ENCODE measurements at places on chromosomes 7 and 10.

DNA sequence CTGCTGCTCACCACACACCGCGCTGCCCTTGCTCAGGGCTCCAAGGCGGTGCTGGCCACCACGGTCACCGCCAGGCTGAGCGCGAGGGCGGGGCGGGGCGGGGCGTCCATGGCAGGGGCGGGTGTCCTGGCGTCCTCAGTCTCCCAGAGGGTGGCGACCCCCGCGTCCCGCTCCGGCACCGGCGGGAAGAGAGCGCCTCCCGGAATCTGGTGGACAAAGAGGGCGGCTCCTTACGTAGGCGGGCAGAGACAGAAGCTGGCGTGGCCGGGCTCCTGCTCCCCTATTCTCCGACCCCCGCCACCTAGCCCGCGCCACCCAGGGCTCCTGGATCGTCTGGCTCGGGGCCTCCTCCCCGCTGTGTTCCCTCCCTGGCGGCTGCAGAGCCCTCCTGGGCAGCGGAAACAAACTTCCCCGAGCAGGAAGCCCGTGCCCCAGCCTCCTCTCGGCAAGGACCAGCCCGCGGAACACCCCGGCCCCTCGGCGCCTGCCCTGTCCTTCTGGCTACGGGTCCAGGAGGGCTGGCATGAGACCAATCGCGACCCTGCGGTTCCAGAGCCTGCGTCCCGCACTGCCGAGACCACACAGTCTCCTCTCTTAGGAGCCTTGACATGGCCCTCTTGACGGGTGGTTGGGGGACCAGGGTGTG, 133.8 kb upstream of the ZNF92 start:
- peak; percentile 32 for ATAC-seq

DNA sequence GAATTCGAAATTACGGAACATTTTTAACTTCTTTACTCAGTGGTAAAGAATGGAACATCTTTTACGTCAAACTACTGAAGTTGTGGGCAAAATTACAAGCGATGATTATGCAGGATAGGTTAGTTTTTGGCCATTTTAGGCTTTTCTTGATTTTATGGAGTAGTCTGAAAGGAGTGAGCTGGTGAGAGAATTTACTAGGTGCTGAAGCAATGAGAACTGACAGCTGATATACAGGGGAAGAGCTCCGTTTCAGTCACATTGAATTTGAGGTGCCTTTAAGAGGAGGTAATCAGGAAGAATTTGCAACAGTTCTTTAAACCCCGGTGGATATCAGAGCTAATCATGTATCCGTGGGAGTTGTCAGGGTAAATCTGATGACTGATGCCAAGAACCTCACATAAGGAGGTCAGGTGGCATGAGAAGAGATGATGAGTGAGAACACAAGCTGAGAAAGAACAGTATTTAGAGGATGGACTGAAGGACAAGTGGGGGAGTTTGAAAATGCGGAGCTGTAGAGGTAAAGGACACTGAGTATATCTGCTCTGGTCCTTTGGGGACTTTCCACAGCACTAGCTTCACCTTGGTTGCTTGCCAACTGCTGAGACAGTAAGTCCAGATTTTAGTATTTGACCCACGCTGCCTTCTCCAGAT, 104.3 kb downstream of the AHR start:
- no peak for ATAC-seq

DNA sequence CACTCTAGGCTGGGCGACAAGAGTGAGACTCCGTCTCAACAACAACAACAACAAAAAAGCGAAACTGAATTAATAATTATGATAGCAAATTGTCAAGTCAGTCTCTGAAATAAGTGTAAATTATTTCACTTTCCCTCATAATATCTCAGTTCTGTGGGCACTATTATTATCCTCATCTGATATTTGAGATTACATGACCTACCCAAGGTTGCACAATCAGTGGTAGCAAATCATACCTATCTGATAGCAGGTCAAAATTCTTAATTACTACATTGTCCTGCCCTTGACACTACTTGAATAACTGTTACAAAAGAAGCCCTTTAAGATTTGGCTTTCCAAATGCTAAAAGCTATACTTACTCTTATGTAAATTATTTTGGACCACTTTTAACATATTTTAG, 115.2 kb upstream of the GPR22 start:
- ATAC-seq, result no peak

GRCh38 chr10:62166331-62167131, 102.1 kb downstream of the RTKN2 start:
- ATAC-seq, result no peak

DNA sequence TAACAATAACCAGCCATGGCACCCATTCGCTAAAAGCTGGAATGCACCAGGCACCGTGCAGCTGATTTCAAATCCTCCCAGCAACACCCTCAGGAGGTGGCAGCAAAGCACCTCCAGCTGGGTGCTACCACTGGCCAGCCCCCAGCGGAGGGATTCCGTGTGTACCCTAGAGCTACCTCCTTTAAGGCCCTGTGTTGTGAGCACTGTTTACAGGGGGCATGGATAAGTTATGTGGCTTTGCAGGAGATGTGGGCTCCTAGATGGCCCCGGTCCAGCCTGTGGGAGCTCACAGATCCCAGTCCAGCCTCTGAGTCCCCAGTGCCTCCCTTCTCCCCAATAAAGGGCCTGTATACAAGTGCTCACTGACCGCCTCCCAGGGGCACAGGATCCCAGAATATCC, 27.1 kb downstream of the TNRC18 start:
- peak; percentile 32 for ATAC-seq

- no peak for ATAC-seq
Observed at GRCh38 chr10:124025660-124026588, 67.5 kb downstream of the CHST15 start.

- ATAC-seq, result no peak
Observed at GRCh38 chr7:146053492-146053891, 63.1 kb upstream of the CNTNAP2 start.

DNA sequence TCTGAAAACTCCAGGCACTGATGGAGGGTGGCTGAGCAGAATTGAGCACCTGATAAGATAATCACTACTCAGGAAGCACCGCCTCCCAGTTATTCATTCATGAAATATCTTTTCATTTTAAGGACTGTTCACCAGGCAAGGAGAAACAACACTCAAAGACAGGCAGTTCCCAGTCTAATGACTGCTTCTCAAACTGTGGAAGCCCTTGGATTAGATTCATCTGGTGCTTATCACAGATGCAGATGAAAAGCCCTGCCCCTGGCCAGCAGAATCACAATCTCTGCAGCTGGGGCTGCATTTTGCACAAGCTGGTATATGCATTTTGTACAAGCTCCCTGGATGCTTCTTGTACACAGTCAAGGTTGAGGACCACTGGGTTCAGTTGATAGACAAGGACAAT, 109.7 kb downstream of the ELMO1 start:
- no peak for ATAC-seq

DNA sequence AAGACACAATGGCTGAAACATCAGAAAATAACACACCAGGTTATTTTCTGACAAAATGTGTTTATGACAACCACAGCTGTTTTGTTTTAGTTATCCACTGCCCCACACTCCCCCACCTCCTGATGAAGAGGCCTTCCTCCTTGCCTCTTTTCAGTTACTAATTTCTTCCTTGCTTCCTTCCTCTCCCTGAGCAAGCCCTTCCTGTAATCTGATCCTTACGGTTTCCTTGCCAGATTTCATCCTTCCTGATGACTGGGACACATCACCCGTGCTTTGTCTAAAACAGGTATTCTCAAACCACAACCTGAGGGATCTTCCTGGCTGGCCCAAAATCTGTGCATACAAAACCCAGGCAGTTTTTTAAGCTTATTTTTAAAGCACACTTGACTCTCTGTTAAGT, 39.4 kb downstream of the CHST15 start:
- no peak for ATAC-seq

GRCh38 chr7:73638911-73639310, 14.6 kb upstream of the MLXIPL start:
- no peak for ATAC-seq

DNA sequence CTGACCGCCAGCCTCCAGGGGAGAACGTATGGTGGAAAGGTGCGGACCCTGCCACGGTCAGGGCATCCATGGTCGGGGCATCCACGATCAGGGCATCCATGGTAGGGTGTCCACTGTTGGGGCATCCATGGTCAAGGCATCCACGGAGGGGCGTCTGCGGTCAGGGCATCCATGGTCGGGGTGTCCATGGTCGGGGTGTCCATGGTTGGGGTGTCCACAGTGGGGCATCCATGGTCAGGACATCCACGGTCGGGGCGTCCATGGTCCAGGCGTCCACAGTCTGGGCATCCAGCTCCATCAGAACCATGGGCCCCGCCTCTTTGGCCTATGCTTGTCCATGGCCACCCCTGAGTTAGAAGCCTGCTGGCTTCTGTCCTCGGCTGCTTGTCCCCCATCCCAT, 148.1 kb downstream of the ADARB2 start:
- no peak for ATAC-seq

GRCh38 chr10:97499561-97500296, 1.0 kb downstream of the UBTD1 start:
- ATAC-seq, result no peak

- ATAC-seq, result no peak
Observed at GRCh38 chr7:24017519-24017918, 266.5 kb upstream of the NPY start.

DNA sequence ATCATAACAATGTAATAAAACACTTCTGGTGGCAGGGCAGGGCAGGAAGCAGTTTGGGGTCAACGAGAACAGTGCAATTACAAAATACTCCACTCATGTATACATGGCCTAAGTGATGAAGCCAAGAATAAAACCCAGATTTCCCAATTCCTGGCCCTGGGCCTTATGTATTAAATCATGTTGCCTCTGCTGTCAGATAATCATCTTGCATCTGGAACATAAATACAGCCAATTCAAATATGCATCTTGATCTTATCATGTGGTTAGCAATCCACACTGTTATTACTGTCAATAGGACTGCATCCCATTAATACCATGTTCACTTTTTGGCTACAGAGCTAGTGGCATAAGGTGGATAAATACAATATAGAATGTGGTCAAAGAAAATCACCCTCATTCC, 186.5 kb upstream of the SLC25A13 start:
- no peak for ATAC-seq

- no peak for ATAC-seq
Observed at GRCh38 chr10:56469482-56469881, 108.4 kb upstream of the ZWINT start.

DNA sequence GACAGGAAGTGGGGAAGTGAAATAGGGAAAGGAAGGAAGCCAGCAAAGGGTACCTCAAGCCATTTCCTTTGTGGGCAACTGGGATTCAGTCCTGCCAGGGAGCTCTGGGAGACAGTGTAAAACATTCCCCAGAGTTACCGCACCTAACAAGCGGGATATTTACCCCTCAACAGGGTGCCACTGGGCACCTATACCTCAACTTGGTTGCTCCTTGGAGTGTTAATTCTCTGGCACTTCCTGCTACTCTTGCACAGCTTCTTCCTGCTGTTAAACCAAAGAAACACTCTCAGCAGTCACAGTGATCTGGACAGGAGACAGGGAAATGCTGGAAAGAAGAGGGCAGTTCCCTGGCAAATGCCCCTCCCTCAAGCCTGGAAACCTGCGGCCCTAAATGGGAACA, 151.3 kb downstream of the REEP3 start:
- no peak for ATAC-seq

DNA sequence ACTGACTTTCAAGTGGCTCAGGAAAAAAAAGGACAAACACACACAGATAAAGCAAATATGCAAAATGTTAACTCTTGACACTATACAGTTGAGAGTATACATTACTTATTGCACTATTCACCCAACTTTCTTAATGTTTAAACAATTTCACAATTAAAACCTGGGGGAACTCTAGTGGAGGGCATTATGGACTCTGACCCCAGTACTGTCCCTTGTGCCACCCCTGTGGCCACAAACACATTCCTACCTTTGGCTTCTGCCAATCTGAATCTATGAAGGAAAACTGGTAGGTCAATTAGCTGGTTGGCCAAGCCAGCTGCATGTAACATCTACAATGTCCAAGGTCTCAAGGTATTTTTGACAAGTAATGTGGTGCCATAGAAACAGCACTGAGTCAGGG, 7.5 kb upstream of the FGFR2 start:
- no peak for ATAC-seq

GRCh38 chr10:120600871-120601649, 144.0 kb downstream of the PLPP4 start:
- no peak for ATAC-seq

GRCh38 chr7:101602082-101602481, 27.0 kb downstream of the MYL10 start:
- no peak for ATAC-seq

DNA sequence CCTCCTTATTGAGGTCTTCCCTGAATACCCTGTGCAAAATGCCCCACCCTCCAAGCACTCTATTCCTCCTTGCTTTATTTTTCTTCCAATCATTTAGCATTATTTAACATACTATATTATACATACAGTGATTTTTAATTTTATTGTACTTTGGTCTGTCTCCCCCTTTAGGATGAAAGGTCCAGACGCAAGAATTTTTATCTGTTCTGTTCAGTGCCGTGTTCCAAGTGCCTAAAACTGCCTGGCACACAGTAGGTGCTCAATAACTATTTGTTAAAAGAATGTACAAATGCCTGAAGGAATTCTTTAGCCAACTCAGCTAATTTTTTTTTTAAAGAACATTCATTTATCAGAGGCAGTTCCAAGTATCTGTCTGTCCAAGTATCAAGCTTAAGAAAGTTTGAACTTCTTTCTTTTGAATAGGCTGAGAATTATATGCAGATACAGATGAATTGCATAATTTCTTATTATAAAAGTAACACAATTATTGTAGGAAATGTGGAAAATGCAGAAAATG, 34.1 kb upstream of the SLC25A13 start:
- no peak for ATAC-seq

DNA sequence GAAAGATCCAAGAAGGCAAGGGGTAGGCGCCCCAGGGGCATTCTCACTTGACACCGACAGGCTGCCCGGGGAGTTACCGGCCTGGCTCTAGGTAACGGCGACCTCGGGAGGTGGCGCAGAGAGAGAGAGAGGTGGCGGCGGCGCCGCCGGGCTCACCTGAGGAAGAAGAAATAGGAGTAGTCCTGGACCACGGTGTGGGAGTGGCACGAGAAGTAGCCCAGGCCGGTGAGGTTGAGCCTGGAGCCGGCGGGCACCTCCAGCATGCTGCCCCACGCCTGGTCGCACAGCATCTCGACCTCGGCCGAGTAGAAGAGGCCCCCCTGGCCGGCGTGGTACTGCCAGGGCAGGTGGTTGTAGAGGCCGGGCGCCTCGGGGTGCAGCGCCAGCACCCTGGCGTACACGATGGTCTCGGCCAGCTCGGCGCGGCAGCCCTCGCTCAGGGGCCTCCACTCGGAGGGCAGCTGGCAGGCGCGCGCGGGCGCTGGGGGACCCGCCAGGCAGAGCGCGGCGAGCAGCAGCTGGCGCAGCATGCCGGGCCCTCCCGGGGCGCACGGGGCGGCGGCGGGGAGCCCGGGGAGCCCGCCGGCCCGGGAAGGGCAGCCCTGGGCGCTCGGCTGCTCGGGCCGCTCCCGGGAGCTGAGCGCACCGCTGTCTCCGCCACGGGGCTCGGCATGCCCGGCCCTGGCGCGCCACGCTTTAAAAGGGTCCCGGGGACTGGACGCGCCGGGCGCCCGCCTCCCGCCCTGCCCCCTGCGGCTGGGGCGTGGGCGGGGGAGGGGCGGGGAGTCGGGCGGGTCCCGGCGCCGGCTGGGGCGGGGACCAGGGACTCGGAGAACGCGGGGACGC, at the start of gene CCDC3:
TSS of gene CCDC3 (minus strand) at position 673 of the 846 bp plus-strand sequence. CDS start at position 530, 143 bp downstream.
- peak; percentile 68 for ATAC-seq

All from gastroesophageal sphincter (tissue), 4 donors.